ENCODE measurements at places on chromosomes 6 and 20. TPM values are rescaled to one million over a fixed set of nuclear protein-coding genes. Genes with fewer than 3 reads are reported as not detected.
A peak's percentile ranks its signal among the peaks of the same experiment; 100 is the strongest.

The GRM1 gene
- not detected for total RNA-seq

The QKI gene
- 64.2 TPM for total RNA-seq

DNA sequence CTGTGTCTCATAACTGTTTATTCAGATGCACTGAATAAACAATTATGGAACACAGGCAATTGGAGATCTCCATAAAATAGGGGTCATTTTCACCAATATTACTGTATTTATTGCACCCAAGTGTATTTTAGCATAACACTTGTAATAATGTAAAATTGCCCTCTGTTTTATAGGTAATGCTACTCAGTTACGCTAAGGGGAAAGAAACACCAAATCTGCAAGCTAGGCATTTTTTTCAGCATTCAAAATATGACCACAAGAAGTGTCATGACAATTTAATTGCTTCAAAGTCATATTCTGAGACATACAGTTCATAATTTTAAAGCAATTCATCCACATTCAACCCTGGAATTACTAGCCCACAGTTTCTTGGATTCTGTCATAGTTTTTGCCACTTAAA, 643.2 kb upstream of the NOX3 start:
- H3K4me1 ChIP-seq, result no peaks in the 10 kb centered on the region
- no peak overlapping the region for H3K27ac ChIP-seq
- no peaks in the 10 kb centered on the region for H3K27me3 ChIP-seq
- peaks cover 1% of the 10 kb centered on the region for H3K36me3 ChIP-seq
- no peak overlapping the region for H3K4me3 ChIP-seq

DNA sequence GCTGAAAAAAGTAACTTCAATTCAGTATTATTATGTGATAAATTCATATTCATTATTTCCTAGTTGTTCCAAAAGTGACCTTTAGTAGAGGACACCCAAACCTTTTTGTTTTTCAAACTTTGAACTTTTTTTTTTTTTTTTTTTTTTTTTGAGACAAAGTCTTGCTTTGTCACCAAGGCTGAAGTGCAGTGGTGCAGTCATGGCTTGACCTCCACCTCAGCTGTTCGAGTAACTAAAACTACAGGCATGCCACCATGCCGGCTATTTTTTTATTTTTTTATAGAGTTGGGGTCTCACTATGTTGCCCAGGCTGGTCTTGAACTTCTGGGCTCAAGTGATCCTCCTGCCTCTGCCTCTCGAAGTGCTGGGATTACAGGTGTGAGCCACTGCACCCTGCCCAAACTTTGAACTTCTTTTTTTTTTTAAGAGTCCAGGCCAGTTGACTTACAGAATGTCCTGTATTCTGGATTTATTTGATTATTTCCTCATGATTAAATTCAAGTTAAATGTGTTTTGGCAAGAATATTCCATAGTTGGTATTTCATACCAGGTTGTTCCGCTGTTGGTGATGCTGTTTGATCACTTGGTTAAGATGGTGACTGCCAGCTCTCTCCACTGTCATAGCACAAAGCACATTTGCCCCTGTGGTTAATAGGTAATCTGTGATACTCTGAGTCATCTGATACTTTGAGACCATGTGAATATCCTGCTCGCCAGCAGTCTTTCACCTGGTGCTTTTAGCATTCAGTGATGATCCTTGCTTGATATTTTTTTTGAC, 48.0 kb downstream of the VAPB start:
- H3K27ac ChIP-seq, result no peak overlapping the region
- no peak overlapping the region for H3K4me3 ChIP-seq
- peaks cover 2% of the 10 kb centered on the region for H3K36me3 ChIP-seq
- peaks cover 30% of the 10 kb centered on the region for H3K4me1 ChIP-seq
- no peak for DNase-seq

GRCh38 chr6:156879591-156879990, 102.4 kb downstream of the ARID1B start:
- no peak for DNase-seq
- no peak overlapping the region for H3K27ac ChIP-seq
- peaks cover 56% of the 10 kb centered on the region for H3K4me1 ChIP-seq
- no peaks in the 10 kb centered on the region for H3K36me3 ChIP-seq

- peak; percentile 37 for DNase-seq
- peaks cover 26% of the 10 kb centered on the region for H3K4me1 ChIP-seq
- H3K36me3 ChIP-seq, result no peaks in the 10 kb centered on the region
- peaks cover 93% of the 10 kb centered on the region for H3K27me3 ChIP-seq
- H3K4me3 ChIP-seq, result peak overlapping the region; percentile 75
Observed at GRCh38 chr6:159169557-159170332, 545 bp downstream of the FNDC1 start.

GRCh38 chr20:44081476-44081875, 105.5 kb downstream of the JPH2 start:
- H3K27ac ChIP-seq, result no peak overlapping the region
- DNase-seq, result no peak
- H3K4me1 ChIP-seq, result peaks cover 28% of the 10 kb centered on the region

DNA sequence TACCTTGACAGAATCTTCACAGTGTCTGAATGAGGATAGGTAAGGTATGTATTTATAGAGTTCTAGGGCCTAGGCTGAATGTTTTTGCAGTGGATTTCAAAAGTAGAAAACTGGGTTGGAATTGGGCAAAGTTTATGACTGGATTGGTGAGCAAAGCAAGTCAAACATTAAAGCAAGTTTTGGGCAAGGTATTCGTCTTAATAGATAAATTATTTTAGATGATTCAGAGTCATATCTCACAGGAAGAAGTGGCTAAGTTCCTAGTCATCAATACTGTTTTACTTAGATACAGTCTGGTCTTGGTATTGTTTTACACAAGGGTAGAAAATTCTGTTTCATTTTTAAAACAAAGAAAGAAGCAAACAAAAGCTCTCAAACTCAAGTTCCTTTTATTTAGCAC, 284.1 kb upstream of the EPHA7 start:
- H3K36me3 ChIP-seq, result no peaks in the 10 kb centered on the region
- H3K27ac ChIP-seq, result no peak overlapping the region
- H3K4me3 ChIP-seq, result no peak overlapping the region
- H3K27me3 ChIP-seq, result no peaks in the 10 kb centered on the region
- no peak for DNase-seq

The TPD52L1 gene
- 0.50 TPM for total RNA-seq

The ARMH2 gene
- not detected for total RNA-seq

DNA sequence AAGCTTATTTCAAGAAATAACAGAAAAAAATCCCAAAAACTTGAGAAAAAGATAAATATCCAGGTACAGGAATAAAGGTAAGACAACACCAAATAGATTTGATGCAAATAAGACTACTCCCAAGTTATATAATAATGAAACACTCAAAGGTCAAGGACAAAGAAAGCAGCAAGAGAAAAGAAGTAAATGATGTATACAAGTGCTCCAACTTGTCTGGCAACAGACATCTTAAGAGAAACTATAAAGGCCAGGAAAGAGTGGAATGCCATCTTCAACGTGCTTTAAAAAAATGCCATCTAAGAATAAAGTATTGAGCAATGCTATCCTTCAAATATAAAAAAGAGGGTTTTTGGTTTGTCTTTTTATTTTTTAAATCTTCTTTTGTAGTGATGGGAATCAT, 54.2 kb downstream of the REV3L start:
- no peak overlapping the region for H3K27ac ChIP-seq
- no peaks in the 10 kb centered on the region for H3K27me3 ChIP-seq
- DNase-seq, result no peak
- peaks cover 27% of the 10 kb centered on the region for H3K36me3 ChIP-seq

- H3K4me1 ChIP-seq, result peaks cover 92% of the 10 kb centered on the region
- H3K4me3 ChIP-seq, result peak overlapping the region; percentile 83
- no peaks in the 10 kb centered on the region for H3K27me3 ChIP-seq
Observed at GRCh38 chr20:50520222-50520880, 10.2 kb downstream of the PTPN1 start.

GRCh38 chr6:33772082-33772830, 16.7 kb downstream of the LEMD2 start:
- H3K27me3 ChIP-seq, result no peaks in the 10 kb centered on the region
- no peak overlapping the region for H3K27ac ChIP-seq
- DNase-seq, result no peak
- H3K36me3 ChIP-seq, result peaks cover 4% of the 10 kb centered on the region
- H3K4me1 ChIP-seq, result peaks cover 15% of the 10 kb centered on the region
- H3K4me3 ChIP-seq, result no peak overlapping the region

- H3K4me3 ChIP-seq, result no peak overlapping the region
- no peak for DNase-seq
- no peaks in the 10 kb centered on the region for H3K36me3 ChIP-seq
Observed at GRCh38 chr6:136035378-136036070, 184.0 kb downstream of the PDE7B start.

The HCK gene
- total RNA-seq, result 1.1 TPM

DNA sequence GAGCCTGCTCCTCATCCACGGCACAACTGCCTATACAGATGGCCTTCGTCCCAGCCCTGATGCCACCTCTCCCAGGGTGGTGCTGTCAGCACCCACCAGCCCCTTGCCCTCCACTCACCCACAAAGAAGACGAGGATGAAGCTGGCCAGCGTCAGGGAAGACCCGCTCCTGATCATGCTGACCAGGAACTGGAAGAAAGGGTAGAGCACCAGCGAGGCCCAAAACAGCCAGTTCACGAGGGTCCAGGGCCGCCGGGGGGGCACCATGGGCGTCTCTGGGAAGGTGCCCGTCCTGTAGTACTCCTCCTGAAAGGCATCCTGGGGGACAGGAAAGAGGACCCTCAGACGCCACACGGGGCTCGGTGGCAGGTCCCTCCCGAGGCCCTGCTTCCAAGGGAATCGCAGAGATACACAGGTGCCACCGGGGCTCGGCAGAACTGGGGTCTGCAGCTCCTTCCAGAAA, 134.5 kb downstream of the AGPAT4 start:
- no peaks in the 10 kb centered on the region for H3K36me3 ChIP-seq
- H3K4me1 ChIP-seq, result peaks cover 5% of the 10 kb centered on the region
- H3K27ac ChIP-seq, result no peak overlapping the region
- DNase-seq, result no peak
- no peak overlapping the region for H3K4me3 ChIP-seq

DNA sequence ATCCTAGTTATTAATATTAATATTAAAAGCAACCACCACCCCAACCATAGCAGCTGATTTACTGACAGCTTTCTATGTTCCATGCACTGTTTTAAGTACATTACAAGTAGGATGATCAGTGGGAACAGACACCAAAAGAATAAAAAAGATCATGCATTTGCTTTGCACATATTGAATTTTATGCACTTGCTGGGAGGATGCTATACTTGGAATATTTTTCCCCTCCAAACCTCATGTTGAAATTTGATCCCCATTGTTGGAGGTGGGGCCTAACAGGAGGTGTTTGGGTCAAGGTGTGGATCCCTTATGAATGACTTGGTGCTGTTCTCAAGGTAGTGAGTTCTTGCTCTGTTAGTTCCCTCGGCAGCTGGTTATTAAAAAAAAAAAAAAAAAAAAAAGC, 178.9 kb upstream of the MYLIP start:
- no peaks in the 10 kb centered on the region for H3K27me3 ChIP-seq
- H3K36me3 ChIP-seq, result no peaks in the 10 kb centered on the region
- no peaks in the 10 kb centered on the region for H3K4me1 ChIP-seq
- no peak overlapping the region for H3K4me3 ChIP-seq
- no peak overlapping the region for H3K27ac ChIP-seq
- no peak for DNase-seq

DNA sequence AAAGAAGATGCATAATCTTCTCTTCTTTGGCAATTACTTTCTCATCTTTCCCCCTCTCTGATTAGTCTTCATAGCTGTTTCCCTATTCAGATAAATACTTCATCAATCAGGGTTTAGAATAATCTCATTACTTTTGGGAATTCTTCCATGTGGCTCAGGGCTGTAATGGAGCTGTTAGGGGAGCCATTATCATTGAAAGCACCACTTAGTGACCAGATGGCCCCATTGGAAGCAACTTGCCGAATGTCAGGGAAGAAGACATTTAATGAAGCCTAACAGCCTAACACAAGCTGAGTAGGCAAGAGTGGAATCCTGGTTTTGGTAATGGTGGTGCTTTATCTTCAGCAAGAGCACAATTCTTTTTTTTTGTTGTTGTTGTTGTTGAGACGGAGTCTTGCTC, 45.0 kb downstream of the TIAM2 start:
- H3K4me3 ChIP-seq, result no peak overlapping the region
- H3K36me3 ChIP-seq, result no peaks in the 10 kb centered on the region
- peaks cover 40% of the 10 kb centered on the region for H3K27me3 ChIP-seq
- peaks cover 12% of the 10 kb centered on the region for H3K4me1 ChIP-seq
- no peak overlapping the region for H3K27ac ChIP-seq

Measured in activated T-cell treated with anti-CD3 and anti-CD28 coated beads, Interleukin-2, amount 50 U/mL, for 72 hours (primary cell).